ENCODE measurements at places on chromosomes 11 and 22. TPM values are rescaled to one million over a fixed set of nuclear protein-coding genes. Genes with fewer than 3 reads are reported as not detected.

DNA sequence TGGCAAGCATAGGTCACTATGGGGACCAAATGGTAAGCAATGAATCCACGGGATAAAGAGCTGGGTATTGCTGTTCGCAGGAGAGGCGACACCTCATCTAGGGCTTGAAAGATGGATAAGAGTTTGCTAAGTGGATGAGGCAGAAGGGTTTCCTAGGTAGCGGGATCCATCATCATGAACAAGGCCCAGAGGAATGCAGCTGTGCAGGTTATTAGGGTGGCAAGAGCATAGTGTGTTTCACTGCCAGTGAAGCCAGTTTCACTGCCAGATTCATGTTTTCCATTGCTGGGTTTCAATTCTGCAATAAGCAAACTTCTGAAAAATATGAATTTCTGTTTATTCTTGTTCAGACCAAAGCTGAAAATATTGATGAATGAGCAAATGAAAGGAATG lies 27.2 kb downstream of the WEE1 start:
- DNase-seq = no peak

Gene TRIM6
- total RNA-seq = 0.81 TPM

GRCh38 chr22:35799150-35799549 lies 81.5 kb downstream of the APOL5 start:
- no peak for DNase-seq

- DNase-seq = no peak
Observed at GRCh38 chr11:109734566-109734965, 312.6 kb downstream of the C11orf87 start.
